ENCODE measurements at places on chromosomes 13 and 19.

DNA sequence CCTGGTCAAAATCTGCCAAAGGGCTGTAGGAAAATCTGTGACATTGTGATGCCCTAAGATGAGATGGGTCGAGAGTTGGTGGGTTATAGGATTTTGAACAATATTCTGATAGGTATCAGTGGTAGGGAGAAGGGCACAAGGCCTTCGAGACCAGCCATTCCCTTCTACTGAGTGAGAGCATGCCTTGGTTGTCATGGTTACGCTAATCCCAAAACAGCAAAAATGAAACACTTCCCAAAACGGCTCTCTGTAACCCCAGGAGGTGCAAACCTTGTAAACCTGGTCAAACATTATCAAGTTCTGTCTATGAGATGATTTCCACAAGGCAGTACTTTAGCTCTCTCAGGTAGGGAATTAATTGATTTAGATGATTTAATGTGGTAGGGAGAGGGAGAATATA is 158.7 kb upstream of the RNF113B start:
- DNase-seq = no peak

DNA sequence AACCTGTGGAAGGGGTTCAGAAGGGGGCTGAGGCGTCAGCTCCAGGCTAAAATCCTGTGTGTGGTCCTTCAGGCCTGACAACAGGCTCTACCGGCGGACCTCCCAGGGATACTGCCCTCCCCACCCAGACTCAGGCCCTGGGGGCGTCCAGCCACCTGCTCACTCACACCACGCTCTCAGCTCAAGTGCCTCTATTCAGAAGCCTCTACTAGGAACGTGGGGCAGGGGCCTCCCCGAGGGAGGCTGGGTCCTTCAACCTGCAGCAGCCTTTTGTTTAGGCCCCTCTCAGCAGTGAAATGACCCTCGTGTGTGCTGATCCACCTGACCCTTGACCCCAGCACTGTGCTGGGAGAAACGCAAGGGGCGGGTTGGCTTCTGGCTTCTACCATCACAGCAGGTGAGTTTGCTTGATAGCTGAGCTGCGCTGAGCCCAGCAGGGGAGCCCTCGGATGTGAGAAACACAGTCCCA is 10.6 kb downstream of the PLPP2 start:
- DNase-seq = no peak

DNA sequence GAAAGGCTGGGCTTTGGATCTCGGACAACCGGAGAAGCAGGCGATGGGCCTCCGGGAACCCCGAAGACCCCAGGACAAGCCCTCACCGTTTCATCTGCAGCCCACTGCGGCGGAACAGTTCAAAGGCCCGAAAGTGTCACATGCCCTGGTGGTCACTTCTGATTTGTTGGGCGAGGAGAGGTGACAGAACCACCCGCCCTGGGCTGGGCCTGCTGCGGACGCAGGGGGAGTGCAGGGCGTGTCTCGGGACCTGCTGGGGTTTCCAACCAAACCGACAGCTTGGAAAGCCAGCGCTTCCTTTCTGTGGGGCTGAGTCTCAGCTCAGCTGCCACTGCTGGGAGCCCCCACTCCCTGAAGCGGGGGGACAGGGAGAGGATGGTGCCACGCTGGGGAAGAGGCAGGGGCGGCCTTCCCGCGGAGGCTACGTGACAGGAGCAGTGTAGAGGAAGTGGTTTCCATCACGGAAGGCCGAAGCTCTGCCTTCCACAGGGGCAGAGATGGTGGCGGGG is 22.8 kb upstream of the ZBTB7A start:
- no peak for DNase-seq

- no peak for DNase-seq
Observed at GRCh38 chr19:32227561-32228165, 117.7 kb upstream of the ZNF507 start.

GRCh38 chr19:1700733-1701663 is 48.6 kb upstream of the TCF3 start:
- DNase-seq = no peak

GRCh38 chr13:112182846-112183531 is 116.0 kb downstream of the SOX1 start:
- no peak for DNase-seq

DNA sequence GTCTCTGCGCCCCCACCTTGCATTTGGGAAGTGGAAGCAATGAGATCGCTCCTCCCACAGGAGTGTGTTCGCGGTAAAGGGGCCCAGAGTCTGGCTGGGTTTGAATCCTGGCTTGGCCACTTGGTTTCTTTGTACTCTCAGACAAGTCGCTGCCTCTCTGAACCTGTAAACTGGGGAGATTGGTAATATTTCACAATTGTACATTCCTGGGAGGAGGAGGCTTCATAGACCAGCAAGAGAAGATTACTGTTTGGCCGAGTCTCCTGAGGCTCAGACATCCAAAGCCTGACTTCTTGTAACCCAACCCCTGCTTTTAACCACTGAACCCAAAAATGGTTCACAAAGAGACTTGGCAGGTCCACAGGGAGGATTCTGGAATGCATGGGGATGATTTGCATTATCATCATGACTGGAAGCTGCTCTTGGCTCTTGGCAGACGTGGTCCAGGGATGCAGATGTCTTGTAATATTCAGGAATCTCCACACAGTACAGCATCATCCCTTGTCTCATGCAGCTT is 13.6 kb upstream of the STRN4 start:
- DNase-seq = no peak

DNA sequence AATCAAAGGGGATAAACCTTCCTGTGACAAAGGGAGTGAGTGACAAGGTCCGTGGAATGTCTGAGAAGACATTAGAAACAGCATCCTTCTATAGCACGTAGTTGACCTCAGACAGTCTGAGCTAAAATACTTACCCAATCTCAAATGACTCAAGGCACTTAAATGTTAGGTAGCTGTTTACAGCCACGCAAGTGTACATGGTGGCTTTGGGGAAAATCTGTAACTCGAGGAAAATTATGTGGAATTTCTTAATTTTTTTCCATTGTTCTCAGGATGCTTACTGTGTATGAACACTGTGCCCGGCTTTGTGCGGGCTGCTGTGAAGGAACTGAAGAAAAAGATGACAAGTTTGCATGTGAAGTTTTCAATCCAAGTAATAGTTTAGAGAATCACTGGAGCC is 5.2 kb downstream of the LGALS13 start:
- DNase-seq = no peak

DNA sequence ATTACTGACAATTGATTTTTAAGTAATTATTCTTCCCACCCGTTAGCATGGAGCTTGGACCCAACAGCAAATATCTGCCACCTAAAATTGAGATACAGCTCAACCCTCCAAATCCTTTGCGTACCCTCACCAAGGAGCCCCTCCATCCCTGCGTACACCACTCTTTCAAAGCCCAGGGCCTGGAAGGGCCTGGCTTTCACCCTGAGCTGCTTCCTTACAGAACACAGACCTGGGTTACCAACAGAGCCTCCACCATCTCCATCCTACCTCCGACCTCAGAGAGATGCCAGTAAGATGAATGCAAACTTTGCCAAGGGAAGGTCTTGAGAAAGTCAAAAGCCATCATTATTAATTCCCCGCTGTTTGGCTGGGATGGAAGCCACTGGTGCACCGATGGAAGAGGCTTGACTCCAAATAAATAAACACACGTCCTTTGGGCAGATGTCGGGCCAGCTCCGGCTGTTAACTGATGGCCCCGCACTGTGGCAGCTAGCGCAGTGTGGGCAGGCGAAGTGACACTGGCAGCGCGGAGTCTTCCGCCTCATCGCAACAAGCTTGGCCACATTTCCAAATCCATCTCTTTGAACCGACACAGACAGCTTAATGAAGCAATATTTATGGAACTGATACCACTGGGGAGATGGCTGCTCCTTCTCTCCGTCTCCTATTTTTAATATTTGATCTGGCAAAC is 150.2 kb upstream of the VSTM2B start:
- no peak for DNase-seq

DNA sequence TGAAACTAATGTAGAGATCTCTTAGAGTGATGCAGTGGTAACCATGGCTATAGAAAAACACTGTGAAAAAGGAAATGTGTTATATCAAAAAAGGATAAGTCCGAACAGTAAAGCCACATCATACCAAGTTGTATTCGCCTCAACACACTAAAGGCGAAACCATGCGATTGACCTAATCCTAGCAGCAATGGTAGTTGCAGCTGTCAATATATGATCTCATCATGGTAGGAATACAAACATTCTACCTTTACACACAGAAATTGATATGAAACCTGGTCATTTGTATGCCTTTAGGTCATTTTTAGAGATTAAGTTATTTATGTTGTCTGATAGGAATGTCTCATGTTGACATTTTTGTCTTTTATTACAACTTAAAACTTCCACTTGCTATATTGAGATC is 271.9 kb downstream of the SLITRK6 start:
- DNase-seq = no peak
